ENCODE measurements at places on chromosomes 1 and 21. TPM values are rescaled to one million over a fixed set of nuclear protein-coding genes. Genes with fewer than 3 reads are reported as not detected.

Gene NAV1
- total RNA-seq = 13.2 TPM

Gene FAM76A
- 14.7 TPM for total RNA-seq

Gene IKBKE
- total RNA-seq = 9.4 TPM

Gene COPA
- 167 TPM for total RNA-seq

Gene VHLL
- total RNA-seq = not detected

Gene C8A
- total RNA-seq = not detected

Gene PAQR6
- total RNA-seq = 11.5 TPM

Gene PCBP3
- 8.0 TPM for total RNA-seq

Gene MLLT11
- 37.2 TPM for total RNA-seq

Gene GJA5
- 2.2 TPM for total RNA-seq

Gene TADA1
- total RNA-seq = 39.4 TPM

Gene FCRLA
- not detected for total RNA-seq

Gene PPT1
- total RNA-seq = 108 TPM

Gene OR2T29
- not detected for total RNA-seq

Gene WDR64
- total RNA-seq = not detected

Gene UTS2
- 0.35 TPM for total RNA-seq

Gene KRTAP7-1
- not detected for total RNA-seq

Gene RSPO1
- total RNA-seq = 0.14 TPM

Gene SELENBP1
- 36.9 TPM for total RNA-seq

Gene ANKRD45
- total RNA-seq = 0.55 TPM

Gene ICOSLG
- 0.96 TPM for total RNA-seq

Gene LCA5L
- 0.17 TPM for total RNA-seq

Gene TEDDM1
- total RNA-seq = not detected

Gene ARHGAP29
- total RNA-seq = 5.6 TPM

Gene DYRK3
- 28.3 TPM for total RNA-seq

Gene BACE2
- total RNA-seq = 14.2 TPM

Gene BTBD8
- 7.9 TPM for total RNA-seq

Gene SELP
- not detected for total RNA-seq

Gene SPATA21
- total RNA-seq = 0.07 TPM

Gene WNT2B
- total RNA-seq = 0.14 TPM

Gene S100A7
- total RNA-seq = not detected

Gene AMPD1
- 0.10 TPM for total RNA-seq

Gene SH2D1B
- total RNA-seq = not detected

Gene LCE1C
- total RNA-seq = not detected

Gene LMX1A
- total RNA-seq = 0.59 TPM

Data from H7 (cell line).